ENCODE measurements at places on chromosomes 3 and 15. TPM values are rescaled to one million over a fixed set of nuclear protein-coding genes. Genes with fewer than 3 reads are reported as not detected.

BOC gene
- total RNA-seq = 9.7 TPM

SCAANT1 gene
- not detected for total RNA-seq

PLA1A gene
- total RNA-seq = 0.87 TPM

GPR149 gene
- not detected for total RNA-seq

SEMA5B gene
- 3.6 TPM for total RNA-seq

CFAP100 gene
- total RNA-seq = not detected

AP3B2 gene
- 7.7 TPM for total RNA-seq

All from adrenal gland (tissue), 19 donors.